A172 (cell line): ENCODE measurements at places on chromosomes 3 and 15. TPM values are rescaled to one million over a fixed set of nuclear protein-coding genes. Genes with fewer than 3 reads are reported as not detected.

The SLMAP gene
- 44.6 and 61.8 TPM in 2 replicates for total RNA-seq

DNA sequence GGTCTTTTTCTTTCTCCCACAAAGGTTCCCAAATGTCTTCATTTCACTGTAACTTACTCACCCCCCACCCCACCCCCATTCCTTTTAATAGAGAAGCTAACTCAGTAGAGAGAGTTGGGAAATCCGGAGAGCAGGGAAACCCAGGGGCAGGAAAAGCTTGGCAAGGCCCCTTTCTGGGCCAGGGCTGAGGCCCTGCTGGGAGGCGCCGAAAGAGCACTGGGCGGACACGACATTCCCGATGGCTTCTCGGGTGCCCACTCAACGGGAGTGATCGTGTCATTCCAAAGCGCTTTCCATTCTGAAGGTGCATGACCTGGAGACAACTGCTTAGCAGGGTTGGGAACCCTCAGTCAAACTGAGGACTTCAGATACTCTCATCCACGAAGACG lies 1.6 kb upstream of the DALRD3 start:
- DNase-seq: no peak

GRCh38 chr3:126682009-126682408 lies 22.0 kb upstream of the CHCHD6 start:
- DNase-seq: no peak

DNA sequence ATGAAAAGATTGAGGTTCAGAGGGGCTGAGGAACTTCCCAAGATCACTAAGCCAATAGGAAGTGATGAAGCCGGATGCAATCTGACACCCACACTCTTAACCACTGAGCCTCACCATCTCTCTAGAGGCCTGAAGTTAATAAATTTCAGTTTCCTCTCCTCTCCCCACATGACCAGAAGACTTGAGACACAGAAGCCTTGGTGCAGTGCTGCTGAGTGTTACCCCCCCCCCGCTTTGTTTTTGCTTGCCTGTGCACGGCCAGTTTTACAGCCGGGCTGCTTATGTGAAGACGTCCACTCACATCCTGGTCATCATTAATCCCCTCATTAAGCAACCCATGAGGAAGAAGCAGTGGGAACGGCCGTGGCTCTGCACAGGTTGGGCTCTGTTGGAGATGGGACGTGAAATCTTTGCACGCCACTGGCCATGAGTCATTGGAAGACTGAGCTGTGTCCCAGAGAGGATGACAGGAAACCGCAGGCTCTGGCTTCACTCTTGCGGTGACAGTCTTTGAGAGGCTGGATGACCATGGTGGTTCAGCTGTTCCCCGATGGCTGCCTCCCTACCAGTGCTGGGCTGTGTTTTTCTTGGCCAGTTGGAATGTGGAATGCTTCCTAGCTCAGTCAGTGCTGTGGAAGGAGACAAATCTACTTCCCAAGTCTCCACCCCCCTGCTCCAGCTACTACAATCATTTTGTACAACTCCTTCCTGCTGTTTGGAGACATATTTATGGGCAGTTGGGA lies 232.6 kb upstream of the LRTM1 start:
- peak; percentile 99 for DNase-seq

The DNASE1L3 gene
- not detected in 2 replicates for total RNA-seq

- DNase-seq: no peak
Observed at GRCh38 chr15:62883938-62884479, 158.5 kb upstream of the TPM1 start.
